Stimulated activated CD4-positive, alpha-beta T cell treated with anti-CD3 and anti-CD28 coated beads, Interleukin-1b, Interleukin-23, amount 100 ng/mL, for 1 hour (primary cell): ENCODE measurements at places on chromosomes 2 and 18.

DNA sequence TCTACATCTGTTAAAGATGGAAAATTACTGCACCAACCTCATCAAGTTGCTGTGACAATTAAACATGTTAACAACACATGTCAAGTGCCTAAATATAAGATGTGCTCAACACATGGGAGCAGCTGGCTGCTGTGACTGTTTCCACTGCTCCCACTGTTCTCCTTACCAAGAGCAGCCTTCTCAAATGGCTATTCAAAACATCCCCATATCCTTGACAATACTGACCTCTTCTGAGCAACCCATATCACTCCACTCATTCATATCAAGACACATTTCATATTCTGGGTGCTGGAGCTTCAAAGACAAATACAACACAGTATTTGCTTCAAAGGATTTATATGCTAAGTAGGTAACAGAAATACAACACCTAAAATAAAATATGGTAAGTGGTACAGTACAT, 60.3 kb downstream of the PIAS2 start:
- no peak for DNase-seq

GRCh38 chr2:196324211-196324610, 152.8 kb upstream of the STK17B start:
- no peak for DNase-seq

GRCh38 chr2:172647439-172647838, 88.2 kb upstream of the RAPGEF4 start:
- no peak for DNase-seq

DNA sequence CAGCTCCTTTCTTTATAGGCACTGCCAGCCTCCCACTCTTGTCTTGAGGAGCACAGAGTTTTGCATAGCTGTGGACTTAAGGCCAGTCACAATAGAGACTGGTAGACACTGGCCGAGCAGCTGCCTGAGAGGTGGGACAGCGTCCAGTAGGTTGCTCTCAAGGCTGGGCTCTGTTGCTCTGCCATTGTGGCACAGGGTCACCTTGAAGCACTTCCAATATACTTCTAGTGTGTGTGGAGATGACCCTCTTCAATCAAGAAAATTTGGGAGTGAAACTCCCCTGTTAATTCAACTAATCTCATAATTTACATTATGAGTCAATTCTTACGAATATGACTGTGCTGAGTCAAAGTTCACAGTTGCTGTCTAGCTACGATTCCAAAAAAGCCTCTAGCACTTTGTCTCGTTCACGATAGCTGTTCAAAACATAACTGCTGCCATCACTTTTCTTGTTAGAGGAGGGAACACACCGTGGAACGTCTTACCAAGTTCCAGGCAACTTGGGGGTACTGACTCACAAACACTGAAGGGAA, 636.2 kb downstream of the EPHA4 start:
- no peak for DNase-seq

GRCh38 chr2:240782221-240782885, 37.7 kb downstream of the KIF1A start:
- no peak for DNase-seq

- no peak for DNase-seq
Measured at GRCh38 chr18:55219059-55219458, 259.8 kb upstream of the CCDC68 start.

DNA sequence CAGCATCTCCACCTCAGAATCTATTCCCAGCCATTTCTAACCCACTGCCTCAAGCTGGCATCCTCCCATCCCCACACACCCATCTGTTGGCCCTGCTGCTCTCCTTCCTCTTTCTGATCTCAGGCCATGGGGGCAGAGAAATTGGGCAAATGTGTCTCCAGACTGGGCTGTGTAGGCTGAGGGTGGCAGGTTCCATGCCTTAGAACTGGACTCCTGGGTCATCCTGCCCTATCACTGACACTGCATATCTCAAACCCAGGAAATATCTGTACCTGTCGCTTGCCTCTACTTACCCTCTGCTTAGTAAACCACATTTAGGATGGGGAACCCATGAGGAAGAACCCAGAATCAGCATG, 1.8 kb downstream of the WNT10A start:
- no peak for DNase-seq

- DNase-seq: no peak
Measured at GRCh38 chr2:69777786-69778105, 35.8 kb downstream of the ANXA4 start.

DNA sequence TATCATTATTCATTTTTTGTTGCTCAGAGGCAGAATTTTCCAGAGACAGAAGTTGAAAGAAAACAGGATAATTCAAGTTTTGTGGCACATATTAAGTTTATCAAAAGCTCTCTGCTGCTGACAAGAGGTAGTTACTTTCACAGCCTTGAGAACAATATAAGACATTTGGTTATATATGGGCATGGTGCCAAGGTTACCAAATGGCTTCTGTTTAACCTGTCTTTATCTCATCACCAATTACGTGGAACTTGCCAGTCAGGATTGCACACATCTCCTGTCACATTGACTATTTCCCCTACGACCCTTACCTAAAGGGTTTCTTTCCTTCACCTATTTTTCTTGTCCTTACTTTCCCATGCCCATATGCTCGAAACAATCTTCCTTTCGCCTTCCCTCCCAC, 35.9 kb downstream of the KLF7 start:
- DNase-seq: no peak

GRCh38 chr2:150409196-150409595, 78.3 kb downstream of the RND3 start:
- no peak for DNase-seq

GRCh38 chr2:32482471-32482870, 125.6 kb downstream of the BIRC6 start:
- DNase-seq: no peak

DNA sequence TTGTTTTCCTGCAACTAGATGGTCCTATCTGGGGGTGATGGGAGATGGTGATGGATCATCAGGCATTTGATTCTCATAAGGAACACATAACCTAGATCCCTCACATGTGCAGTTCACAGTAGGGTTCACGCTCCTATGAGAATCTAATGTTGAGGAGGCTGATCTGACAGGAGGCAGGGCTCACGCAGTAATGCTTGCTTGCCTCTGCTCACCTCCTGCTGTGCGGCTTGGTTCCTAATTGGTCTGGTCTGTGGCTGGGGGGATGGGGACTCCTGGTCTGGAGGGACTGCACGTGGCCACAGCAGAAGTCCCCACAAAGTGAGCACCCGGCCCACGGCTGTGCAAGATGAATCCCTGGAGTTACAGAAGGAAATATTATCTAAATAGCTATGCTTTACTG, 11.3 kb downstream of the MC5R start:
- no peak for DNase-seq

- no peak for DNase-seq
Measured at GRCh38 chr2:144524118-144525009, 4.4 kb upstream of the ZEB2 start.

DNA sequence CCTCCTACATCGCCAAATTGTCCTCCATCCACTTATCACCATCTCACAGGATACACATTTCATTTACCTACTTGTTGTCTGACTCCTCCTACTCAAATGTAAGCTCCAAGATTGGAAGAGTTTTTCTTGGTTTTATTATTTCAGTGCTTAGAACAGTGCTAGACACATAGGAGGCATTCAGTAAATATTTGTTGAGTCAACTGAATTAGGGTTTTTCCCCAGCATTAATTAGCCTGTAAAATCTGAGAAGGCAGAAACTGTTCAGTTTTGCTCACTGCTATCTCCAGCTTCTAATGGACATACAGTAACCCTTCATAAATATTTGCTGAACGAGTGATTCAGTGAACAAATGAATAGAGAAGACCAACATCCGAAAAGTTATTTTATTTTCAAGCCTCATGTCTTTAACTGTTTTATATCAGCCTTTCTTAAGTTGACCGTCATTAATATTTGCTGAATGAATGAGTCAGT, 800 bp downstream of the TTC21B start:
- no peak for DNase-seq

DNA sequence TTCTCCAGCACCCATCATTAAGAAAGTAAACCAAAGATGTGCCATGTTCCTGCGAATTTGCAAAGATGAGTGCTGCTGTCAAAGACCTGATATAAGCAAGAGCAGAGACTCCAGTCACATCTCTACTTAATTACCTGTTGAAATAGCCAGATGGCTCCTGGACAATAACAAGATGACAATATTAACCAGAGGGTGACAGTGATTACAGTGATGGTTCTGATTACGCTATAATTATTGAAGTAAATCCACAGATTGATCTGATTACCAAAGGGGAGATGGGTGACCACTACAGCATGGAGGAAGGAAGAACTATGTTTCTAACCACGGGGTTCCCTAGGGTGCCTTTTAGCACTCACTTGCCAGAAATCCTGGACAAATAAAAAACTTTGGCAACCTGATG, 36.5 kb upstream of the AFF3 start:
- no peak for DNase-seq

- no peak for DNase-seq
Measured at GRCh38 chr18:12765126-12765525, 62.3 kb downstream of the PSMG2 start.

- peak; percentile 37 for DNase-seq
Measured at GRCh38 chr2:239882331-239882732, 142.8 kb downstream of the NDUFA10 start.

- DNase-seq: no peak
Measured at GRCh38 chr2:178221556-178221955, 27.2 kb downstream of the OSBPL6 start.

GRCh38 chr2:33340280-33340679, 136.2 kb upstream of the RASGRP3 start:
- no peak for DNase-seq

DNA sequence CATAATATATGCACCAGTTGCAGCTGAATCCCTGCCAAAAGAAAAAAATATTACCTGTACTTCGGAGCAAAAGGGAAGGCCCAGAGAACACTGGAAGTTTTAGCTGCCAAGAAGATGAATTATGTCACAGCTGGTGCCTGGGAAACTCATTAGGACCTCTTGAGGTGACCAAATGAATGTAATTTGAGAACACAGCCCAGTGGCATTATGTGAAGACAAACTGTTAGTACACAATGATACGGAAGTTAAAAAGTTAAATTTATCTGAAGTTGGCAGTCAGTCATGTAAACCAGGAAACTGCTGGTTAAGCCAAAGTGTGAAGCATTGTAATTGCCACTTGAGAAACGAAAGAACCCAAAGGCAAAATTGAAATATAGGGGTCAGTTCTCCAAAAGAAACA, 80.7 kb downstream of the EML4 start:
- no peak for DNase-seq

DNA sequence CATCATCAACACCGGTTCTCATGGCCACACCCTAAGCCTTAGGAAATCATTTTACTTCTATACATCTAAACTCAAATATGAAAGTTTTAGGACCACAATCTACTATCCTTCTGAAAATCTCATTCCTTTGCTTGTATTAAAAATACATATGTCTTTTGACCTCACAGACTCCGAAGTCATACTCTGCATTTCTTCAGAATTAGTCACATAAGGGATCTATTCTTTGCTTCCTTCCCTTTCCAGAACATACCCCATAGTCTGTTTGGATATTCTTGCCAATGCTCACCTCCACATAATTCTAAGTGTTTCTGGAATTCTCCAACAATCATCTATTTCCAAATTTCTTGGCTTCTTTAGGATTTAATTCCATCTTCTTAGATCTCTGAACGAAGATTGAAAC, 14.2 kb upstream of the DSG1 start:
- no peak for DNase-seq

- no peak for DNase-seq
Measured at GRCh38 chr2:227366769-227367426, 12.2 kb downstream of the TM4SF20 start.

DNA sequence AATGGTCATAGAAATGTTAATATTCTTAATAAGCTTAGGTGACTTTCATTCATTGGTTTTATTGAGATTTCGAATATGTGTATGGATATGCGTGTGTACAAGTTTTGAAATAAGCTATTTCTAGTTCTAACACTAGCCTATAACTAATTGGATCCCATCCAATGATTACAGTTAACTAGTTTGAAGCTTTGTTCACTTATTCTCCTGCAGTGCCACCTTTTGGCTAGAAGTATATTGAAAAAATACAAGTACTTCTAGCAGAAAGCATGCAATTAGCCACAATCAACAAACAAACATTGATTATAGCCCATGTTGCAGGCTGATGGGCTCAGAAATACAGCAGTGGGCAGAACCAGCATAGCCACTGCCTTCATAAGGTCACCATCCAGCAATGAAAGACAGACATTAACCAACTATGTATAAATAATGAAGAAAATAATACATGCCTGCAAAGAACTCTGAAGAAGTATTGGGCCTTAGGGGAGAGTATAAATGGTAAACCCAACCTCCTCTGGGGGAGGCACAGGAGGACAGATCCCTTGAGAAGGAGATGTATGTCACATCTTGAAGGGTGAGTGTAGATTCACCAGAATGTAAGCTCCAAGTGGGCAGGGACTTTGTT, 5.1 kb upstream of the PIEZO2 start:
- DNase-seq: no peak

DNA sequence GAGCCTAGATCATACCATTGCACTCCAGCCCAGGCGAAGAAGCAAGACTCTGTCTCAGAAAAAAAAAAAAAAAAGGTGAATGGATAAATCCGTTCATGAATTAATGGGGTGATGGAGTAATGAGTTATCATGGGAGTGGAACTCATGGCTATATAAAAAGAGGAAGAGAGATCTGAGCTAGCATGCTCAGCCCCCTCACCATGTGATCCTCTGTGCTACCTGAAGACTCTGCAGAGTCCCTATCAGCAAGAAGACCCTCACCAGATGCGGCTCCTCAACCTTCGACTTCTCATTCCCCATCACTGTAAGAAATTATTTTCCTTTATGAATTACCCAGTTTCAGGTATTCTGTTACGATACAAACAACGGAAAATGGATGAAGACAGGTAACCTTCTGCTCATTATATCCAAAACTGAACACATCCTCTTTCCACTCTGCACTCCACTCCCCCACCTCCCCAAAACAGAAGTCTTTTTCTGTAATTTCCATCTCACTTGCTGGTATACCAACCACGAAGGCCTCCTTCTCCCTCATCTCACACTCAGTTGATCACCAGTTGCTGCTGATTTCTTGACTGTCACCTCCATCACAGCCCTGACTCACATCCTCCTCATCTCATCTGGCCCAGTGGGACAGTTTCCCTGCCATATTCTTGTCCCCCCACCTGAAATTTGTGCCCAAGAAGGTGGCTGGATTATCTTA, 8.8 kb downstream of the RETREG2 start:
- no peak for DNase-seq

GRCh38 chr2:77520641-77521547, 1.3 kb downstream of the LRRTM4 start:
- DNase-seq: no peak

DNA sequence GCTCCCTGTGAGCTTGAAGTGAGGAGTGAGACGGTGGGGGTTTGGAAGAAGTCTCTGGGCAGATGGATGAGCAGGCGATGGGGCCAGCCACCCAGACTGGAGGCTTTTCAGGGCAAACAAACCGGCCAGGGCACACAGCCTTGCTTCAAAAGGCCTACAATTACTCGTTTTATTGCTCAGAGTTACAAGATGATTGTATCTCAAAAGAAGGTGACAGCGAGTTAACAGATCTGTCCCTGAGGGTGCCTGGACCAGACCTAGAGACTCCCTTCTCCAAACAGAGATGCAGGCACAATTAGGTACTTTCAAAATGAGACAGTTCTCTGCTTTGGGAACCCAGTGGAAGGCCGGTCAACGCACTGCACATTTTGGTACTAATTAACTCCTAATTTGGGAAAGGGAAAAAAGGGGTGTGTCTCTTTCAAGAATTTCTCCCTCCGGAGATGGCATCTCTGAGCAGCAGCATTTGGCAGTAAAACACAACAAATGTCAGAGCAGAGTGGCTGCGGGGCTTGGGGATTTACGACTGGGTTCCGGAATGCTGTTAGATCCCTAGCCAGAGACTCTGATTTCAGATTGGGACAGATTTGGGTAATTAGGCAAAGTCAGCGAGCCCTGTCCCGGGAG, 226.7 kb downstream of the TTC32 start:
- no peak for DNase-seq
